ENCODE measurements at places on chromosomes 5 and 9.

- DNase-seq = no peak
Measured at GRCh38 chr5:79481574-79481973, 32.4 kb downstream of the HOMER1 start.

GRCh38 chr9:87587356-87587745, 89.7 kb downstream of the DAPK1 start:
- no peak for DNase-seq

GRCh38 chr9:7164440-7165330, 406.9 kb downstream of the KDM4C start:
- peak; percentile 44 for DNase-seq

DNA sequence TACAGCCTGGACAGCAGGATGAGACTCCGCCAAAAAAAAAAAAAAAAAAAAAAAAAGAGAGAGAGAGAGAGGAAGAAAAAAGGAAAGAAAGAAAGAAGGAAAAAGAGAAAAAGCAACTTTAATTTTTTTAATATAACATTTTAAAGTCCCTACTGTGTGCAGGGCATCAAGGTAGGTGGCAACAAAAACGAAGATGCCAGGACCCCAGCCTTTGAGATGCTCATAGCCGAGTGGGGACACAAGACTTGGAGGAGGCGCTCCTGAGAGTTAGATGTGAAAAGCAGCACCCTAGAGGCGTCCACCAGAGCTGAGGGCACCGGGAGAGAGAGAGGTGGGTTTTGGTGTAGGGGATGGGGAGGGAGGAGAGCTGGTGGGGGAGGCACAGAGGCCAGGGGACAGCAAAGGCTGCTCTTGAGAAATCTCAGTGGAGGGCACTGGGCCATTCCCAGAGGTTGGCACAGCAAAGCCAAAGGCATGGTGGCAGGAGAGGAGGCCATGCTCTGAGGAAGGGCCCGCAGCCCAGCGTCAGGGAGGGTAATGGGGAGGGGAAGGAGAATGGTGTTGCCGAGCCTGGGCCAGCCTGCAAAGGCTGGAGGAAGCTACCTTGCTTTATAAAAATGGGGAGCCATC, 135.6 kb downstream of the C9orf50 start:
- no peak for DNase-seq

- DNase-seq = no peak
Measured at GRCh38 chr9:36992501-36993316, 41.4 kb downstream of the PAX5 start.

DNA sequence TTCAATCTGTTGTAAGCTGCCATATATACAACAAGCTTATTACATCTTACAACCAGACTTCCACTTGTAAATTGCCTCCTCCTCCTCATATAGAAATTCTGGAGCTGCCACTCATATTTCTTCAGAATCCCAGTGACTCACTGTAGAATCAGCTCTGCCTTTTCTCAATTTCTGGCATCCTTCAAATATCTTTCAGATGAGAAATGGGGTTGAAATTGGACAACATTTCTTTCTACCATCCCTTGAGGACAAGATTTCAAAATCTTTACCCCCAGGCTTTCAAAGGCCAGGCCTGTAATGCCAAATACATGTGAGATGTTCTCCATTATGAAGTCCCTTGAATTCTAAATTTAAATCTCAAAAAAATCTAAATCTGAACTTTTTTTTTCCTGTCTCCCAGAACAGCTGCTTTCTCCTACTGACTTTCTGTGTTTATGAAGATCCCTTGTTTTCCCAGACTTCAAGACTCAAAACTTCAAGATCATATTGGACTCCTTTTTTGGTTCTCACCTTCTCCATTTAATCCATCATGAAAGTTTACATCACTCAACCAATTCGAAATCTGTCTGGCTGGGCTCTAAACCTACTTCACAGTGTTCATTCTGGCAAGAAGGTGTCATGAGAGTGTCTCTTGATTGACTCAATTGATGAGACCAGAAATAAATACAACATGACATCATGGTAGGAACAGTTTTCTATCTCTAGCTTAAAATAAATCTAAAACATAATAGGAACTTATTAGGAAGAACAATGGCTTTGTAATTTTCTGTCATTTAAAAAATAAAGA, 109.8 kb downstream of the HMHB1 start:
- no peak for DNase-seq

DNA sequence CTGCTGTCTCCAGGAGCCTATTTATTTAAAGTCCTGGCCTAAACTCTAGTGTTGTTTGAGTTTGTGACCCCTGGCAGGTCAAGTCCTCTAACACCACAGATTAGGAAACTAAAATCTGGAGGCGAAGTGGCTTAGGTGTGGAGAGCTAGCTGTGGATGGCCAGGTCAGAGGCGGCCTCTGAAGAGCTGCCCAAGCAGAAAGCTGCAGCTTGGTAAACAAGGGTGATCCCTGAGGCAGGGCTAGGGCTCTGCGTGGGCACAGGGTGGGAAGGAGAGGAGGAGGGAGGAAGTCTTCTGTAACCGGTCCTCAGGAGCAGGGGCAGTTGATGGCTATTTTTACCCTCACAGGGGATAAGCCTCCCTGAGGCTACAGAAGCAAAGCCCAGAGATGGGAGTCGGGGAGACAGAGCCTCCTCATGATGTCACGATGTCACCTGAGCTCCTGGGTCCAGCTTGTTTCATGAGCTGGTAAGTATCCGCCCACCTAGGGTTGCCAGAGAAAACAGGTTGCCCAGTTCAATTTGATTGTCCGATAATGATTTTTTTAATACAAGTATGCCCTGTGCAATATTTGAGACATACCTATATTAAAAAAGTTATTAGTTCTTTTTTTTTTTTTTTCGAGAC, 25.9 kb upstream of the BOD1 start:
- no peak for DNase-seq

DNA sequence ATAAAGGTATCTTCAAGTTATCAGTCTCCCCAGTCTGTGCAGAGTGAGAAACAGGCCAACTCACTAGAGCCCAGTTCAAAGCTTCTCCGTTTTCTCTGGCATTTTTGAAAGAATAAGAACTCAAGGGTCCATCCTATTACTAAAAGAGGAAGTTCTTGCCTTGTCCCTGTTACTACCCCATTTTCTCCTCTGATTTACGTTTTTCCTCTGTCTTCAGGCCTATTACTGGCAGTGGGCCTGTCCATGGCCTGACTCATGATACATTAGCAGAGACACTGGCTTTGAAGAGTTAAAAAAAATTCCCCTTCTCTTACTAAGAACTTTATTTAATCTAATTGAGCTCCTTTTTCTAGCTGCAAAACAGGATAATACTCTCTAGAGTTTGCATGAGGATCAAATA, 624.0 kb upstream of the KLF4 start:
- no peak for DNase-seq

GRCh38 chr5:11525020-11525419, 379.2 kb downstream of the CTNND2 start:
- DNase-seq = no peak

GRCh38 chr5:167229751-167230150, 1061.7 kb upstream of the WWC1 start:
- DNase-seq = no peak

GRCh38 chr9:73237140-73237539, 85.5 kb downstream of the ANXA1 start:
- no peak for DNase-seq

- DNase-seq = no peak
Measured at GRCh38 chr9:31674264-31674663, 710.2 kb upstream of the ACO1 start.

DNA sequence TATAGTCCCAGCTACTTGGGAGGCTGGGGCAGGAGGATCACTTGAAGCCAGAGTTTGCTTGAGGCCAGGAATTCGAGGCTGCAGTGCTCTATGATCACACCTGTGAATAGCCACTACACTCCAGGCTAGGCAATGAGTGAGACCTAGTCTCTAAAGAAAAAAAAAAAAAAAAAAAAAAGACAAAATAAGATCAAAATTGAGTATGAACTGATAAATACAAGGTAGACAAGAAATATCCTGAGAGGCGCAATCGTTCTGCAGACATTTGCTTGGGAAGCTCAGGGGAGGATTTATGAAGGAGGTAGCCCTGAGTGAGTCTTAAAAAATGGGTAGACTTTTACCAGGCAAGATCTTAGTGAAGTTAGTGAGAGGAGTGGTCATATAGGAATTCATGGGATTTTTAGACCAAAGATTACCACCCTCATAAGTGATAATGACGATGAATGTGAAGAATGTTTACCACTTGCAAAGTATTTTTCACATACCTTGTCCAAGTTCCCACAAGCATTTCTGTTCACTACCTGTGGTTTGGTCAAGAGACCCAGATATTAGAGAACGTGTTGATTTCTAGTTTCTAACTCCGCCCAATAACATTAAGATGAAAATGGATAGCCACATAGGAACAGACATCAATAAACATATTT, 4.4 kb downstream of the PDCD1LG2 start:
- no peak for DNase-seq

DNA sequence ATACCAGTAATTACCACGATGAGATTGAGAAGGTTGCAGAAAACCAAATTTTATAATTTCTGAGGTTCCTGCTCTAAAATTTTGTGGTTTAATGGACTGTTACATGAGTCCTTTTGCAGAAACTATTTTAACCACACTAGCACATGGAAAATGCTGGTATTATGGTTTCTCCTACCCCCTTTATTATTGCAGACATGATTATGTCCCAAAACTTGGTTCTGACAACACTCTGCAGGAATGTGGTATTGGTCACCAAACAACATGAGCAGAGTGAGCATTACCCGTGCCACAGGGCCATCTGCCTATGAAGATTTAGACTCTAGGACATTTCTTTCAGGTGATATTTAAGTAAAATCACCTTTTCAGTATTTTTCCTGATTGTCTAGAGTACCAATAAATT, 2.8 kb upstream of the ECM2 start:
- no peak for DNase-seq

- DNase-seq = no peak
Measured at GRCh38 chr9:22108581-22109370, 99.7 kb upstream of the CDKN2B start.

GRCh38 chr5:73204332-73204731, 31.3 kb downstream of the TMEM174 start:
- DNase-seq = no peak

DNA sequence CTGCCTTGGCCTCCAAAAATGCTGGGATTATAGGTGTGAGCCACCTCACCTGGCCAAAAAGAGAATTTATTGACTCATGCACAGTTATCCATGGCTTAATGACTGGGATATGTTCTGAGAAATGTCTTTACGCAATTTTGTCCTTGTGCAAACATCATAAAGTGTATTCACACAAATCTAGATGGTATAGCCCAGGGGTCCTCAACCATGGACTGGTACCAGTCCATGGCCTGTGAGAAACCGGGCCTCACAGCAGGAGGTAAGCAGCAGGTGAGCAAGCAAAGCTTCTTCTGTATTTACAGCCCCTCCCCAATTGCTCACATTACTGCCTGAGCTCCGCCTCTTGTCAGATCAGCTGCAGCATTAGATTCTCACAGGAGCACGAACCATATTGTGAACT, 12.4 kb upstream of the SIL1 start:
- no peak for DNase-seq

DNA sequence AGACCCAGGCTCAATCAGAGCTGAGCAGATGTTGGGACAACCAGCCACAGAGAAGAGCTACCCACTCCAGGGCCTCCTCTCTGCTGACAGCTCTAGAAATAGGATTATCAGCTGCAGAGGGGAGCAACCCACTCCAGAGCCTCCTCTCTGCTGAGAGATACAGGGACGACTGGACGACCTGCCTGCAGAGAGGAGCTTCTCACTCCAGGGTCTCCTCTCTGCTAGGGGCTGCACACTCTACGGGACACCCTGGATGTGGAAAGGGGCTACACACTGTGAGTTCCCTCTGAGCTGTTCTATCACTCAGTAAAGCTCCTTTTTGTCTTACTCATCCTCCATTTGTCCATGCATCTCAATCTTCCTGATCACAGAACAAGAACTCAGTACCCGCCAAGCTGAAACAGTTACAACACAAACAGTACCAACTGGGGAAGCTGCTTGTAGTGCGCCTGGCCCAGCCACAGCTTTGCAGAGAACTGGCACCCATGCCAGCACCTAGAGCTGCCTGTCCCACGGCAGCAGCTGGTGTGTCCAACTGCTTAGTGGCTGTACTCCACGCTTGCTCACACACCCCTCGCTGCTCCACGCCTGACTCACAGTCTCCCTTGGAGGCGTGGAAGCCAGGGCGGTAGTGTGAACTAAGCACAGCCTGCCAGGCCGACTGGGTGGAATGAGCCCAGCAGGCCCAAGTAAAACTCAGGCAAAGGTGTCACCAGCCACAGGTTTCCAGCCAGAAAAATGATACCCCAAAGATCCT, 56.8 kb downstream of the PRELID2 start:
- DNase-seq = no peak

DNA sequence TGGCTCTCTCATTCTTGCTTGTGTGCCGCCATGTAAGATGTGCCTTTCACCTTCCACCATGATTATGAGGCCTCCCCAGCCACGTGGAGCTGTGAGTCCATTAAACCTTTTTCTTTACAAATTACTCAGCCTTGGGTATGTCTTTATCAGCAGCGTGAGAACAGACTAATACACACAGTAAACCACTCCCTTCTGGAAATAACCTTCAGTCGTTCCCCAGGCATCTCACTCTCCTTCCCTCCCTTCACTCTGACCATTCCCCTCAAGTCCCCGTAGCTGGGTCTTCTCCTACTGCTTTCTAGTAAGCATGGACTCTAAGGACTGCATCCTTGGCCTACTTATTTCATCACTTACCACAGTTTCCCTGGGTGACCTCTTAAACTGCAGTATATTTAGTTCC, 493.9 kb downstream of the CCDC171 start:
- DNase-seq = no peak

DNA sequence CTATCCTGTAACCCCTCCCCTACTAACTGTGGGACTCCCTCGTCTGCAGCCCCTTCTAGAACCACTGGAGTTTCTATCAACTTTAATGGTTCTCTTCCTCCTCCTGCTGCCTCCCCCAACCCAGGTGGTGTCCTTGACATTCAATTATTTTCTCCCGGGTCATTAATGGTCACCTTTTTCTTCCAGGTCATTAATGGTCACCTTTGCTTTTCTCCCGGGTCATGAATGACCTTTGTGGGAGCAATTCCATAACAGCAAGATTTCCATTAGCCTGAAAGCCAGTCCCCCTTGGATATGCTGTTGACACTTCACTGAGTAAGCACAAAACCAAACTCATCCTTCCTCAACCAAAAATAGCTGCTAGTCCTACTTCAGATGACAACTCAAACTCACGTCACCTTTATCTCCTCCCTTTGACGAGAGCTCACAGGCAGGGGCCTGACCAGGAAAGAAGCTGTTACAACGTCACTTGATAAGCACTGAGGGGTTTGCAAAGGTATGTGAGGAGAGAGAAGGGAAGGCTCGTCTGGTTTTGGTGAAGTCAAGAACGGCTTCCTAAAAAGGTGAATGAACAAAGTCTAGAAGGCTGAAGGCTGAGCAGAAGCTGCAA, 10.9 kb downstream of the CCDC127 start:
- DNase-seq = no peak
